ENCODE measurements at places on chromosomes 13 and 19.

GRCh38 chr13:52651897-52652195 lies 790 bp upstream of the SUGT1 start:
- peak; percentile 65 for DNase-seq

DNA sequence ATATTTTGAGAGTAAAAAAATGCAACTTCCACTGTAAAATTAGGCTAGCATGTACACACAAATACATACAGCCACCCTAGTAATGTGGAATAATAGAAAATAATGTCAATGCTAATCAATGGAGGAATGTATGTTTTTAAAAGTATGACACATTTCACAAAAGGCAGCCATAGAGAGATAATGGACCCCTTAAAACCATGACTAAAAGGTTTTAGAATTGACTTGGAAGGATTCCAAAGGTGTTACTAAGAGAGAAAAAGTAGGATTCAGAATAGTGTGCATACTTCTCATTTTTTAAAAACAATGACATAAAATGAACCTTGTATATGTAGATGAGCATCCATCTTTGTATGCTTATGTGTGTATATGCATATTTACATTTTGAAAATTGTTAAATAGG lies 597.9 kb upstream of the PCDH9 start:
- no peak for DNase-seq

- no peak for DNase-seq
Observed at GRCh38 chr13:25771641-25772478, 280.0 kb downstream of the SHISA2 start.

DNA sequence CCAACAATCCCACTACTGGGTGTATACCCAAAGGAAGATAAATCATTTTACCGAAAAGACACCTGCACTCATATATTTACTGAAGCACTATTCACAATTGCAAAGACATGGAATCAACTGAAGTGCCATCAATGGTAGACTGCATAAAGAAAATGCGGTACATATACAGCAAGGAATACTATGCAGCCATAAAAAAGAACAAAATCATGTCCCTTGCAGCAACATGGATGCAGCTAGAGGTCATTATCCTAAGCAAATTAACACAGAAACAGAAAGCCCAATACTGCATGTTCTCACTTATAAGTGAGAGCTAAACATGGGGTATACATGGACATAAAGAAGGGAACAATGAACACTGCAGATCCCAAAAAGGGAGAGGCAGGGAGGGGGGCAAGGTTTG lies 2.7 kb upstream of the ZNF507 start:
- DNase-seq = no peak

GRCh38 chr19:43623889-43624670 lies 4.7 kb upstream of the ZNF428 start:
- no peak for DNase-seq

DNA sequence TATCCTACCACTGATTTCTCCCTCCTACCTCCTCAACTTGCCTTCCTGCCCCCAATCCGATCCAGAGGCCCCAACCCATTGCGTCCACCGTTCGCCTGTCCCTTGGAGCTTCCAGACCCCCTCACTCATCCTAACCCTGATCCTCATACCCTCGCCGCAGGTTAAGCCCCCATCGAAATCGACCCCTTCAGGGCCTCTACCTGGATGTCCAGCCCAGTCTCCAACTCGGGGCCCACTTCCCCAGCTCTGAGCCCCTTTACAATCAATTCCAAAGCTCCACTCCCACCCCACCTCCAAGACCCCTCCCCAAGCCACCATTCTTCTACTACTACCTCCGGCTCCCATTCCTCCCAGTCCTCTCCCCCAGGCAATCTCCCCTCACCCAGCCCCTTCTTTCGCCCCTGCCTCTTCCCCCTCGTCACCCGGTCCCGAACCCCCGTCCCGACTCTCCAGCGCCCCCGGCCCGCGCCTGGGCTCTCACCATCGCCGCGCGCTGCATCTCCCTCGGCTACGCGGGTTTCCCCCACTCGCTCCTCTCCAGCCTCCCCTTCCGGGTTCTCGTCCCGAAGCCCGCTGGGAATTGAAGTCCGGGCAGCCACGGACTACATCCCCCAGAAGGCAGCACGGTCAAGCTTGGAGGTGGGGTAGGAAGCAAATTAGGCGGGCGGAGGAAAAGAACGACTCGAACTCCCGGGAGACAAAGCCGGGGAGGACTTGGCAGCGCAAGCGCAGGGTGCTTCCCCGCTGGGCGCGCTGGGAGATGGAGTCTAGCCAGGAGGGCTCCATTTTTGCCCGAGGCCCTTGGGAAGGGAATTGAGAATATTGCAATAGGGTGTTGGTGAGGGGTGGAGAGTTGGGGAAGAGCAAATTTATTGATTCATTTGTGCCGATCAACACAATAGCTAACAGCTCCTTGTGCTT lies at the start of gene FBXO46:
TSS of gene FBXO46 (minus strand) at position 529 of the 921 bp plus-strand sequence. CDS start 17,401 bp downstream, outside the sequence.
- DNase-seq = peak; percentile 97

- DNase-seq = no peak
Observed at GRCh38 chr19:17654993-17655392, 33.2 kb downstream of the UNC13A start.

DNA sequence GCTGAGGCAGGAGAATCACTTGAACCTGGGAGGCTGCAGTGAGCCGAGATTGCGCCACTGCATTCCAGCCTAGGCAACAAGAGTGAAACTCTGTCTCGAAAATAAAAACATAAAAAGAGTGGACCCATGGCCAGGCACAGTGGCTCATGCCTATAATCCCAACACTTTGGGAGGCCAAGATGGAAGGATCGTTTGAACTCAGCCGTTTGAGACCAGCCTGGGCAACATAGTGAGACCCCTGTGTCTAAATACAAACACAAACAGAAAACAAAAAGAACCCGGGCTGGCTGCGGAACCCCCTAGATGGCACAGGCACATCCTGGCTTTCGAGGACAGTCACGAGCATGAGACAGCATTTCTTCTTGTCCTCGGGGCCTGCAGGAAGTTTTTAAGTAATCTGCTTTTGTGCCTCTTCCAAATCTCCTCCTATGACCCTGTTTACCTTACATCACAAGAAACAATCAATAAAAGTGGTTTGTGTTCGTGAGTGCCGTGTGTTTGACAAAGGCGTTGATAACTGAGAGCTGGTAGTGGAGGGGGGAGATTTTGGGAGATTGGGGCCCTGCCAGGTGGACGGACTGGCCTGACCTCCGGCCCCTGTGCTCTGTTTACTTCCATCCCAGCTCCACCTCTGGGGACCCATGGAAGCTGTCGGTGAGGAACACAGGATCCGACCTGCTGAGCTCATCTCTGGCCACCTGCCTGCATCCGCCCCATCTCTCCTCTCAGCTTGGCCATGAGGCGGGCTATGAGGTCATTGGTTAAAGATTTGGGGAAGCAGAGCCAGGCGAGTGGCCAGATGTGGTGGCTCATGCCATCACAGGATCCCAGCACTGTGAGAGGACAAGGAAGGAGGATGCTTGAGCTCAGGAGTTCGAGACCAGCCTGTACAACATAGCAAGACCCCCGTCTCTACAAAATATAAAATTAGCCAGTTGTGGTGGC lies 5.9 kb upstream of the GDF15 start:
- DNase-seq = no peak

GRCh38 chr19:35915443-35915842 lies 7.3 kb upstream of the TYROBP start:
- no peak for DNase-seq

DNA sequence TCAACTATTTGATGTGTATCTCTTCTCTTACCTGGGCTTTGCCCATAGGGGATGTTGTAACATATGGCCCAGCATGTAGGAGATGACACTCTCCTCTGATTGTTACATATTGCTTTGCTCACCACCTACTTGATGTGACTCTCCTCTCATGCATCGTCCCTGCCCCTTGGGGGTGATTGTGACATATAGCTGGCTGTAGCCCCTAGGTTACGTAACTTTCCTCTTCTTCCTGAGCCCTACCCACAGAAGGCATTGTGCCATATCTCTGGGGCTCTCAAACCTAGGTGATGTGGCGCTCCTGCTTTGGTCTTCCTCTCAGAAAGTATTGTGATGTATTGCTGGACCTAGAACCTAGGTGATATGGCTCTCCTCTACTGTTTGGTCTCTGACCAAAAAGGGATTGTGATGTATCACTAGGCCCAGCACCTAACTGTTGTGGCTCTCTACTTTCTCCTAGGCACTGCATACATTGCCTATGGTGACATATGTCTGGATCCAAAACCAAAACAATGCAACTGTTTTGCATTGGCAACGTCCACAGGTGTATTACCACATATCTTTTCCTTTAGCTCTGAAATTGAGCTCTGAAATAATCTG lies 71.9 kb upstream of the ZNF724 start:
- DNase-seq = no peak

- DNase-seq = no peak
Observed at GRCh38 chr19:35629332-35629633, 447 bp downstream of the RBM42 start.

DNA sequence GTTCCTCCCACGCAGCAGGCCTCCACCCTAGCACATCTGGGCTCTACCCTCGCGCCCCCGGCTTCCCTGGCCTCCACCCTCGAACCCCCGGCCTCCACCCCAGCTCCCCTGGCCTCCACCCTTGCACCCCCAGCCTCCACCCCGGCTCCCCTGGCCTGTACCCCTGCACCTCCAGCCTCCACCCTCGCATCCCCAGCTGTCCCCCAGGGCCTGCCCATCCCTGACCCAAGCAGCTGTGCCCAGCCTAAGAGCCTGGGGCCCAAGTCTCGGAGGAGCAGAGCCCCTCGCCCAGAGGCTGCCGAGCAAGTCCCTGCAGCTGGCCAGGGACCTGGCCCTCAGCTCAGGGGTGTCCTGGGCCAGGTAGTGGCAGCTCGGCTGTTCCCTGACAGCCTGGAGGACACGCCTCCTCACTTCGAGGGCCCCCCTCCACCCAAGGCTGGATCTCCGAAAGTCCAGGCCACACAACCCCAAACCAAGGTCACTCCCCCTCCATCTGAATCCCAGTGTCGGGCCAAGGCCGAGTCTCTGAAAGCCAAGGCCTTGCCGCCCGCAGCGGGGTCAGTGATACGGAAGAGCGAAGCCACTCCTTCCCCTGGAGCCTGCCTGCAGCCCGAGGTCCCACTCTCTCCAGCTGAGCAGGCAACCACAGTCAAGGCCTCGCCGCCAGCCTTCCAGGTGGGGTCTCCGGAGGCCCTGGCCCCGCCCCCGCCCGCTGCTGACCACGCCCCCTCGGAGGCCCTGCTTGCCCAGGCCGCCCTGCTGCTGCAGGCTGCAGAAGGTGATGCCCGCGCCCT lies 7.9 kb upstream of the ARHGAP33 start:
- no peak for DNase-seq

GRCh38 chr13:95505986-95506385 lies 46.5 kb upstream of the CLDN10 start:
- no peak for DNase-seq

DNA sequence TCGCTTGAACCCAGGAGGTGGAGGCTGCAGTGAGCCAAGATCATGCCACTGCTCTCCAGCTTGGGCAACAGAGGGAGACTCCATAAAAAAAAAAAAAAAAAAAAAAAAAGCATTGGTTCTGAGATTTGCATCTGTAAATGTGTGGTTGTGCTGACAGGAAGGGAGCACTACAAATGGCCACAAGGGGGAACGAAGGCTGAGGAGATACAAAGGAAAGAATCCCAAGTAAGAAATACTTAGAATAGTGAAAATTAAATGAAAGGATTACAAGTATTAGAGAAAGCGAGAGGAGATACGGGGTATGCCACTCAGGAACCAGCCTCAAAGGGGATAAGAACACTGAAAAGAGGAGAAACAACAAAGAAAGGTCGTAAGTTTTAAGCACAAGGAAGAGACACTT lies 284.9 kb downstream of the KLF12 start:
- no peak for DNase-seq

DNA sequence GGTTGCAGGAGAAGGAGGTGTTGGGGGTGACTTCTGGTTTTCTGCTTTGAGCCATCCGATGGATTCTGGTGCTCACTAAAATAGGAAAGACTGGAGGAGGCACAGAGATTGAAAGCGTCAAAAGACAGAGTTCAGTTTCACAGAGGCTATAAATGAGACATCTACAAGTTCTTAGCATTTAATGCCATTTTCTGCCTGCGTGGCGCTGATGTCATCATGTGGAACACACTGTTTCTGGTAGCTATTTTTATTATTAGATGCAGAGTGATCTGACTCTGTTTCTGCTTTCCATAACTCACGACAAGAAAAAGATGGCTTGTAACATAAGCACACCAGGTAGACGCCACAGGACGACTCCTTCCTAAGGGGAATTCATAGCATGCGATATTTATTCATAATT lies 3.3 kb upstream of the SLC39A3 start:
- no peak for DNase-seq

DNA sequence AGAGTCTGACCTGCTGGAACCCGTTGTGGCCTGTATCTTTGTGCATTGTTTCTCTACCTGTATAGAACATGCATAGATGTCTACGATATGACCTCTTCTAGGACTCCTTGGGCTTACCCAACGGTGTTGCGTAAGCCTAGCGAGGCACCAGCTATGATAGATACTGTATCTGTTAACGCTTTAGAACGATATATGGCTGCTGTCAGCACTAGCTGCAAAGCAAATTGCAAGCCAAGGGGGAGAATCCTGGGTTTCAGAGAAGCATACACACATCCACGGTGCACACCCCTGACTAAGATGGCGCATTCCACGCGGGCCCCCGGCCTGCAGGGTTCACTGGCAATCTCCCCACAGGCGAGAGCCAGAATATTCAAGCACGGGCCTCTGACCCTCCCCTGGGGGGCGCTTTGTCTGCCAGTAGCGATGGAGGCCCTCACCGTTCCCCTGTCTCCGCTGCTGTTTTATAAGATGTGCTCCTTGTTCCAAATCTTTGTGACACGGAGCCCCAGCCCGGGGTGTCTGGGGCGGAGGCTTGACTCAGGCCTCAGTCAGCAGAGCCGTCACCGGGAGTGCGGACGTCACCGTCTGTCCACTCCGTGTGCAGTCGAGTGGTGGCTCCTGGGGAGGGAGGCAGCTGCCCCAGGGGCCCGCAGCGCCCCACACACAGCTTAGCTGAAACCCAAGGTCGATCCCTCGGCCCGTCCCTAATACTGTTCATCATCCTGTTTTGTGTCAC lies 12.9 kb upstream of the RPS15 start:
- no peak for DNase-seq

DNA sequence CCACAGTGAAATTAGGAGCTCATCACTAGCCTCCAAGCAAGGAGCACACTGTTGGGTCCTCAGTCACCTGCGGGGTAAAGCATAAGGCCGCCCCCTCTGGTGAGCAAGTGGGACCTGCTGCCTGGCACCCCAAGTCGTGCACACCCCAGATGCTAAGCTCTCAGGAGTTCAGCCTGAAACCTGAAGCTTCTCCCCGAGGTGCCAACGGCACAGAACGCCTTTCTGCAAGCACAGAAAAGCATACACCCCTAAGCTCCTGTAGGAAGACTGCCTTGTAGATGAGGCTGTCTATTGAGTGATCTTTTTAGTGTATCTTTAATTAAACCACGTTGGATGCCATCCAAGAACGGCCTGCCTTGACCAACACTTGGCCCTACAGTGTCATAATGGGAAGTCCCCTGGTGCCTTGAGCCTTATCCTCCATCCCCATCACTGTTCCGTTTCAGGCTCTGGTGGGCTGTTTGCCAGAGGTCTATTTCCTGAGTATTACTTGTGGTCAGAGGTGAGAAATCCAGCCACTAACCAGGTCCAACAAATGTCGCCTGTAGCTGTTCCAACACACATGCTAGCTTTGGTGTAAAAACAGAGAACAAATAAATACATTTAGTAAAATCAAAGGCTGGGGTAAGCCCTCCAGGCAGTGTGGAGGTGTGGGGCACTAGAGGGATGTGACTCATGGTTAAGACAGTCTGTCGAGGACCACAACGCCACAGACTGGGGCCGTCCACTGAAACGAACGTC lies 44.8 kb downstream of the C13orf42 start:
- DNase-seq = no peak
